Foreskin fibroblast (primary cell): ENCODE measurements at places on chromosomes 2 and 18.

GRCh38 chr18:22728481-22729105, 204.5 kb upstream of the RBBP8 start:
- no peak for DNase-seq

- DNase-seq, result no peak
Observed at GRCh38 chr2:148451046-148451445, 193.5 kb upstream of the EPC2 start.

- no peak for DNase-seq
Observed at GRCh38 chr2:63530704-63531279, 57.5 kb downstream of the WDPCP start.

DNA sequence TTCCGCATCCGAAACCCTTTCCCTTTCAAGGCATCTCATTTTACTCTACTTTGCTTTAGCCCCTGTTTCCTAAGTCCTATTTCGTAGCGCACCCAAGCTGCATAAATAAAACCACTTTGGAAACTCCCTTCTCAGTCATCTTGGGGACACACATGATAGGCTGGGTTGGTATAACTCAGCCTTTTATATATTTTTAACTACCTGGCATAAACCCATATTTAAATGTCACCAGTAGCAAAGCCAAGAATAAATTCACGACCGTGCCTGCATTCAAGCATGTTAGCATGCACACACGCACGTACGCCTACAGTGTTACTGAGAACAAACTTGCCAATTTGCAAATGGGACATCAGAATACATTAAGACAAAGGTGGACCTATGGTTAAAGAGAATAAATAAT, 564.7 kb upstream of the PIK3C3 start:
- no peak for DNase-seq

DNA sequence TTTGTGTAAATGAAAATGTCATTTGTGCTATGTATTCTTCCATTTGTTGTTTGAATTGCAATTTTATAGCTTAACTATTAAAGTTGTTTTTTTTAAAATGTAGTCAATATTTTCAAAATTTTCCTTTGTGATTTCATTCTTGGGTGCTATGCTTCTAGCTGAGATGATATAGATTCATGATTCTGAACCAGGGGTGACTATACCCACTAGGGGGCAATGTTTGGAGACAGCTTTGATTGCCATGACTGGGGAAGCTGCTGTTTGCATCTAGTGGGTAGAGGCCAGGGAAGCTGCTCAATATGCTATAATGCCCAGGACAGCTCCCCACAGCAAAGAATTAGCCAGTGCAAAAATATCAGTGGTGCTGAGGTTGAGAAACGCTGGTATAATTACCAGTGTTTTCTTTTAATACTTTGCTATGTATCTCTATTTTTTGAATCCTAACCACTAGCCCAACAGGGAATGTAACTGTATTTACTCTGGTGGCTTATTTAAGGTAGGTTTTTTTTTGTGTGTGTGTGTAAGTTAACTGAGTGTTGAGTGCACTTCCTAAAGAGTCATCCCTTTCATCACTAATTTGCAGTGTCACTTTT, 99.7 kb downstream of the MEP1B start:
- DNase-seq, result peak; percentile 39

DNA sequence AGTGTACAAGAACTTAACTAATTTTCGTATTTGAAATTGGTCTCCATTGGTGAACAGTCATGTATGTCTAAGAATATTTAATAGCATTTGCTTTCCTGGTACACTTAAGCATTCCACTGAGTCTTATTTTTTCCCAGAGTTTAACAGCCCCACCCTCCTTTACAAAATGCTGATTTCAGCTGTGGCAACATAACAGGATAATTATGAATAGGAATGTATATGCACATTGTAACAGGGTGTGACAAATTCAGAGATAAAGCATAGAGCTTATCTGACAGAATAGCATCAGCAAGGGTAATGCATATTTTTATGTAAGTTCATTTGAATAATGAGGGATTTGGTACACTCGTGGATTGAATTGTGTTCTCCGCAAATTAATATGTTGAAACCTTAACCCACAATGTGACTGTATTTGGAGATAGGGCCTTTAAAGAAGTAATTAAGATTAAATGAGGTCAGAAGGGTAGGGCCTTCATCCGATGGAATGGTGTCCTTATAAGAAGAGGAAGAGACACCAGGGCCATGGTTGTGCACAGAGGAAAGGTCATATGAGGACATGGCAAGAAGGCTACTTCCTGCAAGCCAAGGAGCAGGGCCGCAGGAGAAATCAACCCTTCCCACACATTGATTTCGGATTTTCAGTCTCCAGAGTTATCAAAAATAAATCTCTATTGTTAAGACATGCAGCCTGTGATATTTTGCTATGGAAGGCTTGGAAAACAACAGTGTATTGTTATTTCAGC, 439.7 kb upstream of the CDH20 start:
- DNase-seq, result no peak

- peak; percentile 74 for DNase-seq
Observed at GRCh38 chr18:45910405-45911023, 56.6 kb downstream of the EPG5 start.

DNA sequence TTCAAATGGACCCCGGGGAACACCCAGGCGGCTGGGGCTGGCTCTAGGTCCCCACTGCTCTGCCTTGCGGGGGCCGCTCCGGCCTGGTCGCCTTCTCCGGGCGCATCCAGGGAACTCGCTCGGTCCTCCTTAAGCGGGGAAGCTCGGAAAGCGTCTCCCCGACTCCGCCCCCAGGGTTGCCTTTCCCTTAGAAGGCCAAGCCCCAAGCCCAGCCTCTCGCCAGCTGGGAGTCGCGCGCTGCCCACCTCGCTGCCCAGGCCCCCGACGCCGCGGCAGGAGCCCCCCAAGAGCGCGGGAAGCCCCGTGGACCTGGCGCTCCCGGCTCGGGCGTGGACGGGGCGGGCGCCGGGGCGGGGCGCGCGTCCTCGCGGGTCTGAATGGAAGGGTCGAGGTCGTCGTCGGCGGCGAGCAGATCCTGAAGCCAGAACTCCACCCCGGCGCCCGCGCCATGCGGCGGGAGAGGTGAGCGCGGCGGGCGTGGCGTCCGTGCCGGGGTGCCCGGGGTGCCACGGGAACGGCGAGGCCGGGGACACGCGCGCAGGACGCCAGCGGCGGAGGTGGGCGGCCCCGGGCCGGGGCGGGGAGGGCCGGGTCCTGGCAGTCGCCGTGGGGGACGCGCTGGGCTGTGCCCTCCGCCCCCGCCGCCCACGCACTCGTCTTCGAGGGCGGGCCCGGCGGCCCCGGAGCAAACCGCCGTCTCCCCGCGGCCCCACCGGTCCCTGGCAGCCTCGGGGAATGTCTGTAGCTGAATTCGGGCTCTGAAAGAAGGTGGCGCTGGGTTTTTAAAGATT, at the start of gene BOK:
Gene BOK (plus strand): TSS at position 214 of the 791 bp plus-strand sequence. CDS start 739 bp downstream, outside the sequence.
- peak; percentile 90 for DNase-seq

- no peak for DNase-seq
Observed at GRCh38 chr2:212939777-212940531, 211.5 kb downstream of the IKZF2 start.
